Fibroblast of villous mesenchyme (primary cell): ENCODE measurements at places on chromosomes 6 and 20.

DNA sequence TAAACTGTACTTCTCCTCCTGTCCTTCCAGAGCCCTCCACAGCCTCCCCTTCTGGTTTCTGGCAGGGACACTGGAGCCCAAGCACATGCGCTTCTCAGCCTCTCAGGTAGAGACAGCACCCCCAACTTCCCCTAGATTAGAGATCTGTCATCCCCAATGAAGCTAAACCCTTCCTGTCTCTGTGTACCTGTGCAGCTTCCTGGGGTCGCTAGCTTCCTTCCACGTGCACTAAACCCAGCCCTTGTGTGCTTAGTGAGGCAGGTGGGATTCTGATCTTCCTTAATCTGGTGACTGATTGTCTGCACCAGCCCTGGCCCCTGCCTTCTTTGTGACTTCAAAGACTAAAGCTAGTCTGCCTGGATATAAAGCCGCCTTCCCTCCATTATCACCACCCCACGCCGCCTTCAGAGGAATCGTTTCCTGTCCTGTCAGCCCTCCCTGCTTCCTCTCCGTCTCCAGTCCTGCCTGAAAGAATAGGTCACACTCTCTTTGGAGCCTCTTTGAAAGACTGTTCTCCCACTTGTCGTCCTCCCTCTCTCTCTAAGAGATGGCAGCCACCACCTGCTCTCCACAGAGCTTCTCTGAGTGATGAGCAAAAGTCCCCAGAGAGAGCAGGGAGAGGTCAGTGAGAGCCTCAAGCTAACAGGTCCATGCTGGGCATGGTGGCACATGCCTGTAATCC, 27.5 kb downstream of the CAPN11 start:
- no peak for DNase-seq

DNA sequence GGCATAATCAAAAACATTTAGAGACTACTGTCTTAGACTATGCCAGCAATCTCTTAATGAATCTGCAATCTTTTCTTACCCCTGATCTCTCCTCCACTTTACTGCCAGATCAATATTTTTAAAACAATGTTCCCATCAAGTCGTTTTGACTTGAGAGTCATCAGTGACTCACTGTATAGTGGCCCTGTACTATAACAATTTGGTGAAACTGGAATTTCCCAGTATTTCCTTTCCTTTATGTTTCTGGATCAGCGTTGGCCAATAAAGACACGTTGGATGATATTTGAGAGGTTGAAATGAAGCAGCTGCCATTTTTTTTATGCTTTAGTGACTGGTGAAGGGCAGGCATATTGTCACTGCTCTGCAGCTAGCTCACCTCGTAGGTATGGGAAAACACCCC, 10.1 kb upstream of the SMIM13 start:
- peak; percentile 36 for DNase-seq

DNA sequence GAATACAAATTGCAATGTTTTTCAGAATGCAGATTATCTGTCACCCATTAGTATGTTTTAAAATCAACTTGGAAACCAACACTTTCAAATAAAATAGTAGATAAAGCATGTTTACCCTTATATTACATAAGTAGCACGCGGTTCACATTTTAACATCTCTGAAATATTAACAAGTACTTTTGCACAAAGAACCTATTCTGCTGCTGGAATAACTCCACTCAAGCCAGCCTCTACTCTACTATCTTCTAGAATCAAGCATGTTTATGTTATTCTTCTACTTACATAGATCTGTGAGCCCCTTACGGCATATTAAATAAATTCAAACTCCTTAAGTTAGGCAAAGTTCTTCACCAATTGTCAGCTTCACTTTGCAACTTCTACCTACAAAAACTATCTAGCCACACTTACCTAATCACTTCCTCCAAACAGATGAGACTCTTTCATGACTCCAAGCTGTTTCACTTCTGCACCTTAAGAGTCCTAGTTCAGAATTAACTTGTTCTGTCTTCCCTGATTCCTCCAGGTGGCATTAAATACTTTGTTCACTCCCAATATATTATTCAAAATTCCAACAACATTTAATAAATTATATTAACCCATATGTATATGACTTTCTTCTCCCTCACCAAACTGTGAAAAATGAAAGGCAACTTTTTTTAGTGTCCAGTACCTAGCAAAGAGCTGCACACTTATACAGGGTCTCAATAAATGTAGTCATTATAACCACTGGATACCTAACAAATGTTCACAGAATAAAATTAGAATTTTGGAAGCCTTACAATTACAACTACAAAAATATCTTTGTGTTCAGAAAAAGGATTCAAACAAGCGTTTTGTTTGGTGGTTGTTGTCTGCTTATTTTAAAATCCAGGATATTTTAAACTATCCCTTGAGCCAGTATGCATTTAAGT, 12.1 kb downstream of the CEP85L start:
- DNase-seq: no peak

DNA sequence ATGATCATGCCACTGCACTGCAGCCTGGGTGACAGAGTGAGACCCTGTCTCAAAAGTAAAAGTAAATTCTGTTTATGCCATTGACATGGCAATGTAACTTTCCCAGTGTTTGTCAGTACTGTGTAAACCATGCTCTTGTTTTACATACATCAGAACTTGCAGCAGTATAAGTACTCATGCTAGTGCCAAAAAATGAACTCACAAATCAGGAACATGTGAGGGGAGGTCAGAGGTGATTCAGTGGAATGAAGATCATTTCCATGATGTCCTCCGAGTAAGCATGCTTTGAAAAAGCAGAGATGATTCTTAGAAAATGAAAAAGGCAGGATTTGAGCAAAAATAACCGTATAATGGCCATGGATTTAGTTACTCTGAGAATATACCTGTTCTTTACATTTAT, 81.9 kb downstream of the ANKS1A start:
- peak; percentile 69 for DNase-seq

GRCh38 chr6:3267162-3267561, 8.4 kb downstream of the PSMG4 start:
- DNase-seq: no peak

DNA sequence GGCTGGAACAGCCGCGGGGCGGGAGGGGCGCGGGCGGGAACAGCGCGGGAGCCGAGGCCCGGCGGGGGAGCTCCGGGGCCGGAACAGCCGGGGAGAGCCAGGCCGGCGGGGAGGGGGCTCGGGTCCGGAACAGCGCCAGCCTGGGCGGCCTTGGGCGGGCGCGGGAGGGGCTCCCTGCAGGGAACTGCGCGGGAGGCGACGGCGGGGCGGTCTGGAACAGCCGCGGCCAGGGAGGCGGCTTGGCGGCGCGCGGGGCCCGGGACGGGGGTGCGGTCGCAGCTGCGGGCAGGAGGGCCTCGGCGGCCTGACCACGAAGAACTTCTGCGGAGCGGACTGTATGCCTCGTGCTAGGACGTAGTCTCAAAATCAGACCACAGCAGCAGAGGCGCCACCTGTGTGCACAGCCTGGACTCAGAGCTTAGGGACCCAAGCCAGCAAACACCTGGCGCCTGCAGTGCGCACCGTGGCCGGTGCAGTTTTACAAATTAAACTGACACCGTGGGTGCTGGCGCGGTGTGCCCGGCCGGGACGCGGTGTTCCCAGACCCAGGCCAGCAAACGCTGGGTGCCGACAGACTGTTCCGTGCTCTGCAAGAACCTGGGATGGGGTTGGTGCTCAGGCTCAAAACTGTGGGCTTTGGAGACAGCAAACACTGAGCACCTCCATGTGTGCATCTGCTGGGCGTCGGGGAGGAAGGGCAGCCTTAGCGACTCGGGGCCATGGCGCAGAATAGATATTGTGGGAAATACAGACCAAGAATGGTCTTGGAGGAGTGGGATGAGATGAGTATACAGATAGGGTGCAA, 572 bp downstream of the ZNF341 start:
- peak; percentile 86 for DNase-seq

GRCh38 chr6:97876711-97877110, 593.7 kb upstream of the MMS22L start:
- no peak for DNase-seq

DNA sequence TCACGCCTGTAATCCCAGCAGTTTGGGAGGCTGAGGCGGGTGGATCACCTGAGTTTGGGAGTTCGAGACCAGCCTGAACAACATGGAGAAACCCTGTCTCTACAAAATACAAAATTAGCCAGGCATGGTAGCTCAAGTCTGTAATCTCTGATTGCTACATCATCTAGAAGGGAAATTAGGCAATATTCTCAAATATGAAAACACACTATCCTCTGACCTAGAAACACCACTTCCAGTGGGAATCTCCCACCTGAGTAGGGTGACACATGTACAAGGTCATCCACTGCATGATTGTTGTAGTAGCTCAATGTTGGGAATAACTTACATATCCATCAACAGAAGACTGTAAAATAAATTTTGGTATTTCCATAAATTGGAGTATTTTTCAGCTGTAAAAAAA, 19.1 kb upstream of the SIRPD start:
- no peak for DNase-seq

DNA sequence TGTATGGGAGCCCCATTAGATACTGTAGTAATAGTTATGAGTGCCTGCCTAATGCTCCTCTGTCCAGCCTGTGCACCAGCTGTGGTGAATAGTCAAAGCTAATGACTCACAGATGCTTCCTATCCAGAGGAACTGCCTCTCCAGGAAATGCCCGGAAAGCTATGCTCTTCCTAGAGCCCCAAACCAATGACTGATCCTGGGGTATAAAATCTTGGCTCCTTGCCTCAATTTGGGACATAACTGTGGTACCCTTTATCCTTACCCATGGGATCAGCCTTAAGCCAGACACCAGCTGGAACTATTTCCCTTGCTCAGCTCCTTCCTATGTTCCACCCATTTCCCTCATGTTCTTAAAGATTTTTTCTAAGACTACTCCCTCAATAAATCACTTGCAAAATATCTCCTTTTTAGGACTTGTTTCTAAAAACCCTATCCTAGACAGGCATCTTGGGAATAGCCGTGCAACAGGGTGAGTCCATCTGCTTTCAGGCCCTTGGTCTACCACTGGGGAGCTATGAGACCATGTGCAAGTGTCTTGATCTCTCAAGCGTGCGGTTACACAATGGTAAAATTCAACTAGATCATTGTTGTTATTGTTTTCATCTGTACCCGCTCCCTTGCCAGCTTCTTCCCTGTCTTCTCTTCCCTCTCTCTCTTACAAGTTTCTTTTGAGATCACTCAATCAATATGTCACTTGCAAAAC, 283.7 kb downstream of the BTBD3 start:
- DNase-seq: peak; percentile 72

DNA sequence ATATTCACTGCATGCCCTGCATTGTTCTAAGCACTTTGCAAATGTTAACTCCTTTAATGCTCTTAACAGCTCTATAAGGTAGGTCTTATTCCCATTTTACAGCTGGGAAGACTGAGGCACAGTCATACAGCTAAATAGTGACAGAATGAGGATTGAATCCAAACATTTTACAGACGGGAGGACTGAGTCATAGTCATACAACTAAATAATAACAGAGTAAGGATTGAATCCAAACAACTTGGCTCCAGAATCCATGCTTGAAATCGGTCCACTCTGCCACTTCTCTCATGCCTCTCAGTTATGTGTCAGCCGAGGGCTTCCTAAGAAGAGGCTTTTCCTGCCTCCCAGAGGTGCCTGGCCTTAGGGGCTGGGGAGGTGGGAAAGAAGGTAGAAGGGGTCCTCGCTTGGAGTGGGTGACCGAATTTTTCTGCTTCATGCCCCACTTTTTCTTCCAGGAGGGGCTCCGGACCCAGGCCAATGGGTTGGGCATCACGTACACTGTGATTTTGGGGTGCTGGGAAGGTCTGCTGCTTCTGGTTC, 137.4 kb upstream of the RNF24 start:
- DNase-seq: no peak

DNA sequence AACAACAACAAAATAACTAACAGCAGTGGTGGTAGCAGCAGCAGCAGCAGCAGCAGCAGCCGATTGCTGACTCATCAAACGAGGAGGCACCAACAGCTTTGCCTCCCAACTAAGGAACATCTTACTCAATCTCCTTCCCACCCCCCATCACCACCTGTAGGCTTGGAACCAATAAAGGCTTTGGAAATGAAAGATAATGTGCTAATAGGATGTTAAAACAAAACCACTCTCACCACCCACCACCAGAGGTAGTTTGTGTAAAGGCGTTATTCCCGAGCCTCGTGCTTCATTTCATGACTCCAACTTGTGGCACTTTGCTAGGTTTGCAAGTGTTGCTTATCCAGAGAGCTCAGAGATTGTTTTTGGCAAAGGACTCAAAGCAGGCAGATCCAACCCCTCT, 346.5 kb downstream of the CD83 start:
- DNase-seq: peak; percentile 42

DNA sequence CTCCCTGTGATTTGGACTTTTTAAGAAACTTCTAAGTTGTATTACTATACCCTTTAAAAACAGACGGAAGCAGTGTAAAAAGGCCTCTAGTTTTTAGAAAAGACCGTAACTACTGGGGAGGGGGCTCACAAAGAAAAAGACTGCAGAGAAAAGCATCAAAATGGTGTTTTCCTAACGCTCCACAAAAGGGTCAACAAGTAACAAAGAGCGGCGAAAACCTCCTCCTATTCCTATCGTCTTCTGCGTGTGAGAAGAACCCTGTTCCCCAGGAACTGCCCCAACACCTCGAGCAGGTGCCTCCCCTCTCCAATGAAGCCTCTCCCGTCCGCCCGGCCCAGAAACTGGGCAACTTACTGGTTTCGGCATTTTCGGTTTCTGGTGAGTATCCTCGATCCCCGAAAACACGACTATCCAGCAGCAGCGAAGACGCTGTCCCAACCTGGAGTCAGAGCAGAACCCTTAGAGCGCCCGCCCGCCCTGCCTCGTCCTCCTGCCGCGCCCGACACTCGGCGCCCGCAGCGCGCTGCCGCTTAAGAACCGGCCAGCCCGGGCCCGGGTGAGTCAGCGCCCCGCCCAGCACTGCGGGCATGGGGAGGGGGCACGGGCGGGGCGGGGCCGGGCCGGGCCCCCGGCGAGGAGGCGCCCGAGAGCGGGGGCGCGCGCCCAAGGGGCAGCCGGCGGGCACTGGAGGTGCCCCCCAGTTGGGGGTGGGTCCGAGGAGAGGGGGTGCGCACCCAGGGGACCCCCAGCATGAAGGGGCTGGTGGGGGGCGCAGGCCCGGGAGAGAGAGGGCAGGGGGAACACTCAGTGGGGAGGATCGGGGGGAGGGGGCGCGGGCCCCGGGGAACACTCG, 1.2 kb downstream of the EZR start:
- DNase-seq: peak; percentile 83

- no peak for DNase-seq
These were observed 53.9 kb downstream of the ADNP start for GRCh38 chr20:50877232-50877743.

GRCh38 chr6:32073101-32073500, 34.9 kb downstream of the CYP21A2 start:
- no peak for DNase-seq

- DNase-seq: peak; percentile 42
These were observed 36.9 kb downstream of the RIN2 start for GRCh38 chr20:19794941-19795340.
